Activated CD4-positive, alpha-beta T cell treated with anti-CD3 and anti-CD28 coated beads for 24 hours (primary cell): ENCODE measurements at places on chromosomes 1 and 21.
A peak's percentile ranks its signal among the peaks of the same experiment; 100 is the strongest.

- no peak for DNase-seq
Observed at GRCh38 chr1:68293122-68293521, 60.8 kb upstream of the WLS start.

GRCh38 chr1:227268943-227269342 lies 49.3 kb downstream of the CDC42BPA start:
- DNase-seq: no peak

GRCh38 chr1:12398479-12398878 lies 168.6 kb downstream of the VPS13D start:
- DNase-seq: no peak

DNA sequence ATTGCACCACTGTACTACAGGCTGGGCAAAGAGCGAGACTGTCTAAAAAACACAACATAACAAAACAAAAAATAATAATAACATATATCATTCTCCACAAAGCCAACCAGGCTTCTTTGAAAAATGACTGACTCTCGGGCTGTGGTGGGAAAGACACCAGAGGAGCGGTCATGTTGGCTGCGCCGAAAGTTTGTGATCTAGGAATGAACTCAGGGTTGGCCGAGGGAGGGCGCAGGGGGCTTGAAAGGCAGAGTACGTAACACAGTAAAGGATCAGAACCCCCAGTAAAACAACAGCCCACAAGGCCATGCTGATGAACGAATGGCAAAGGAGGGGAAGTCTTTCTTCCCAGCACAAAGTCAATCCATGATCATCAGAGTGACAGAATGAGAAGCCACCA lies 4.7 kb downstream of the SLC35E2B start:
- DNase-seq: no peak

GRCh38 chr21:36355868-36356267 lies 29.3 kb upstream of the CHAF1B start:
- no peak for DNase-seq

GRCh38 chr1:224432672-224433040 lies 1.9 kb downstream of the WDR26 start:
- DNase-seq: no peak

- no peak for DNase-seq
Observed at GRCh38 chr21:25929856-25930520, 195.2 kb downstream of the GABPA start.

DNA sequence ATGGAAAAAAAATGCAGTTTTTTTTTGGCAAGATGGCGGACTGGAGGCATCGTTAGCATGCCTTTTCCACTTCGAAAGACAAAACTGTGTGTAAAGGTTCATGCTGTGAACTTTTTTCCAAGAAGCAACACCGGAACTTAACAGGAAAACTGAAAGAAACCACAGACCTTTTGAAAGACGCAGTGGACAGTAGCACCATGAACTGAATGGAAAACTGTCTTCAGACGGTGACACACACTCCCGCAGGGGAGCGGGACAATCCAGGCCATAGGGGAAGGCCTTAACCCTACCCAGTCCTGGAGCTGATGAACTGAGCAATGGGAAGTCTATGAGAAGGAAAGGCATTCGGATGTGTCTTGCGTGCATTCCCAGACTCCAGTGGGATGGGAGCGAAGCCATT lies 54.9 kb downstream of the NEK7 start:
- no peak for DNase-seq

- DNase-seq: no peak
Observed at GRCh38 chr21:44965251-44966022, 25.6 kb downstream of the SLX9 start.

GRCh38 chr1:33762109-33762830 lies 101.6 kb upstream of the HMGB4 start:
- DNase-seq: no peak

DNA sequence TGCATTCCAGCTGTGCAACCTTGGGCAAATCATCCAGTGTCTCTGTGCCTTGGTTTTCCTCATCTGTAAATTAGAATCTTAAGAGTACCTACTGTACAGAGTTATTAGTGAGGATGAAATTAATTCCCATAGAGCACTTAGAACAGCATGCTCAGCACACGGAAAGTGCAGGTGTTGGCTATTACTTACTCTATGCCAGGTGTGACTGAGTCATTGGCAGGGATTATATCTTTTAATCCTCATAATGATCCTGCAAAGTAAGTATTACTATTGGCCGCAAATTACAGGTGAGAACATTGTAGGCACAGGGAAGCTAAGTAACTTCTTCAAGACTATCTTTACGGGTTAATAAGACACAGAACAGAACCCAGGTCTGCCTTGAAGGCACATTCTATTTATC lies 6.3 kb upstream of the UBE2U start:
- no peak for DNase-seq

GRCh38 chr1:180933141-180933540 lies 20.4 kb downstream of the KIAA1614 start:
- DNase-seq: no peak

DNA sequence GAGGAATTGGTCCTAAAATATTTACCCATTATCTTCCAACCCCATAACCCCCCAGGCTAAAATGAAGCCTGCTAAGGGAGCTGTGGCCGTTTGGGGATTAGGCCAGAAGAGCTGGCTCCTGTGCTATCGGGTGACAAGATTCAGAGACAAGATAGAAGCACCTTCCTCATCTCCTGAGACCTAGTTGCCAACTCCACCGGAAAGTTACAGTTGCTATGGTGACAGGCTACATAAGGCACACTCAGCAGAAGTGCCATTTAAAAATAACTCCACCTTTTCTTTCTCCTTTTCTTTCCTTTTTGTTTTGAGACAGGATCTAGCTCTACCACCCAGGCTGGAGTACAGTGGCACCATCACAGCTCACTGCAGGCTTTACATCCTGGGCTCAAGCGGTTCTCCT lies 43.6 kb upstream of the ROR1 start:
- no peak for DNase-seq

- DNase-seq: no peak
Observed at GRCh38 chr1:74822851-74823401, 90.0 kb downstream of the TYW3 start.

DNA sequence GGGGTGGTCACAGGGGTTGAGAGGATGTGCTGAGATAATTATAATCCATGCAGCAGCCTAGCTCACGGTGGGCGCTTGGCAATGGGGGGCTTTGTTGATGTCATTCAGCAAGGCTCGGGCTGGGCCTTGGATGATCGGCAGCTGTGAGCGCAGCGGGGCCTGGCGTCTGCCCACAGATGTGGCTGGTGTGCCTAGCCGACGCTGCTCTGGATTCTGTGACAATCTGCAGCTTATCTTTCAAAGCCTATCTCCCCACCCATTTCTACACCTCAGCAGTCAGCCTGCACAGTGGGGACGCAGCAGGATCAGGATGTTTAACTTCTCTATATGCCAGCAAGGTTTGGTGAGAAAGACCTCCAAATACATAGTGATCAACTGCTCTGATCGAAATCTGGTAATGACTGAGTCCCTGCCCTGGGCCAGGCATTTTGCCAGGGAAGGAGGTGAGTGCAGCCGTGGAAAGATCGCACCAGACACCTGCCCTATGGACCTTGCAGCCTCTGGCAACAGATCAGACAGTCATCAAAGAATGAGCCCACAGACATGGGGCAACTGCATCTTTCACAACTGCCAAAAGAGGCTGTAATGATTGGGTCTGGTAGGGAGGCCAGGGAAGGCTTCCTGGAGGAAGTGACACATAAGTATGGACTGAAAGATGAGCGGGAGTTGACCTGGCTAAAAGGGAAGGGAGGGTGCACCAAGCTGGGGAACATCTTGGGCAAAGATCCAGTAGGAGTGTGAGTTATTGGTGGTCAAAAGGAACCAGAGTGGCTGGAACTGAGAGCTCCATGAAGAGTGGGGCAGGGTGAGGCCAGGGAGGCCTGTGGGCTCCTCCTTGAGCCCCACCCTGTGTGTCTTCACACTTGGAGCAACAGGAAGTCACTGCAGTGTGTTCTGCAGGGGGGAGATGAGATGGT lies 35.3 kb downstream of the EPHB2 start:
- DNase-seq: no peak

DNA sequence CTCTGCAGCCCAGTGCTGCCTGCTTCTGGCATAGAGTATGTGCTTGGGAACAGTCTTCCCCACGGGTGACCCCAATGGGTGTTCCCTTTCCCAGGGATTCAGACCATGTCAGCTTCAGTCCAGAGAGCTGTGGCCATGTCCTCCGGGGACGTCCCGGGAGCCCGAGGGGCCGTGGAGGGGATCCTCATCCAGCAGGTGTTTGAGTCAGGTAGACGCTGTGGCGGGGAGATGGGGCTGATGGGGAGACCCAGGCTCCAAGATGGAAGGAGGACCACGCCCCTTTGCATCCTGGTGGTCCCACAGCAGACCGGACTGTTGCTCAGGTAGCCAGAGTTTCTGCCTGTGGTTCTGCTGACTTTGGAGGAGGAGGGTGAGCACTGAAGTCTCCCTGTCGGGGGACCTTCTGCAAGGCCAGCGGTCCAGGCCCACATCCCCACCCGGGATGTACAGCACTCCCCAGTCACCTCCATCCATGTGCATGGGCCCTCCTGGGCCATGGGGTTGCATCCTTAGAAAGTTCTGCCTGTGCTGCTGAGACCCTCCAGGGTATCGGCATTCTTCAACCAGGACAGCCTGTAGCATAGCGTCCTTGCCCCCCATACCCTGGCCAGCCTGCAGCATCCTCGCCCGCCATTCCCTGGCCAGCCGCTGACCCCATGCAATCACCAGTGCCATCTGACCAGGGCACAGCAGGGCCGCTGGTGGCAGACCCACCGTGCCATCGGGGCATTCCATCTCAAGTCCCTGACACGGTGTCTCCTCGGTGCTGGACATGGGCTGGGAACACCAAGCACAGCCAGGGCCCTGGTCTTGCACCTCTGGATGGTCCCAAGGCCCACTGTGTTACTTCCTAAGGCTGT lies 2.8 kb downstream of the AIRE start:
- no peak for DNase-seq

DNA sequence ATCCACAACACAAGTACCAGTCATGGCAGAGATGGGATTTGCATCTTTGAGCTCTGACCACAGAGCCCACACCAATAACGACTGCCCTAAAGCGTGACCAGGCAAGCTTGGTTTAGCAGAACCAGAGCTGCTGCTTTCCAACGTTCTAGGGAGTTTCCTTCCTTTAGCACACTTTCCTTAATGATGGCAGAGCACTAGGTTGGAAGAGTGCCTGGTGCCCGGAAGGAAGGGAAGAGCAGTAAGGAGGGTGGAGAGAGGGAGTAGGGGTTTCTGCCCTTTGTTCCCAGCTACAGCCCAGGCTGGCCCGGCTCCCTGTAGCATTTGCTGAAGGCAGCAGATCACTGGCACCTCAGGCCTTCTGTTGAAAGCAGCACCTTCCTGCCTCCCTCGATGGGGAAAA lies 6.1 kb upstream of the EVA1C start:
- DNase-seq: no peak

DNA sequence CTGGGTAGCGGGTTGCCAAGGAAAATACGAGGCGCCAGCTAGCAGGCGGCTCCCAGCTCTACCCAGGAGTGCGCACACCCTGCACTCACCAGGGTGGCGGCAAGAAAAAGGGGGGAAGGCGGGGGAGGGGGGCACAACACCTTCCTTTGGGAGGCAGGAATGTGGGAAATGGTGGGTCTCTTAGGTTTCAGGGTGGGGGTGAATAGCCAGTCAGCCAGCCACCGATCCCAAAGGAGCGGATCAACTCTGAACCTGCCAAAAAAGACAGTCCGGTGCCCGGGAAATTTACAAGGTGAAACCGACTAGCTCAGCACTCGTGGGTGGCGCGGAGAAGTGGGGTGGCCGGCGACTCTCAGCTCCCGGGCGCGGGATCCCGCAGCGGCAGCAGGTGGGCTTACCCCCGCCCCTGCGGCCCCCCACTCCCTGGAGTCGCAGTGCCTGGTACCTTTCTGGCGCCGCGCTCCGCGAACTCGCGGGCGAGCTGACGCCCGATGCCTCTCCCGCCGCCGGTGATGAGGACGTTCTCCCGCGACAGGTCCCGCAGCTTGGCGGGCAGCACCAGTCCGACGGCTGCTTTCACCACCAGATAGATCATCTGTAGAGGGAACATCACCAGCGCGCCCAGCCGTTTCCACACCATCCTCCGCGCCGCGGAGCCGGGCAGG lies 1.2 kb downstream of the DHRS3 start:
- no peak for DNase-seq

DNA sequence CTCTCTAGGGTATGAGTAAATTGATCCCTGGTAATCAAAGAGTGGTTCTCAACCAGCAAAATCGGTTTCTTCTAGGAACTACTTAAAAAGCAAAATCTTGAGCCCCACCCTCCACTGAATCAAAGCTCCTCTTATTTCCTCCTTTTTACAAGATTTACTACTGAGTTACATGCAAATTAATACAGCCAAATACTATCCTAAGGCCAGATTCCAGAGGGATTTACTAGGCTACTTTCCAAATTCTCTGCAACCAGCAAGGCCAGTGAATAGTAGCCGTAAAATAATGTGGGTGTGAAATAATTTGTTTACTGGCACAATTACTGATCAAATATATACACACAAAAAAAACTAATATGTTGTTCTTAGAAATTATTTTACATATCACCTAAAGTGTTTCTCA lies 1583.8 kb downstream of the NCAM2 start:
- DNase-seq: no peak

DNA sequence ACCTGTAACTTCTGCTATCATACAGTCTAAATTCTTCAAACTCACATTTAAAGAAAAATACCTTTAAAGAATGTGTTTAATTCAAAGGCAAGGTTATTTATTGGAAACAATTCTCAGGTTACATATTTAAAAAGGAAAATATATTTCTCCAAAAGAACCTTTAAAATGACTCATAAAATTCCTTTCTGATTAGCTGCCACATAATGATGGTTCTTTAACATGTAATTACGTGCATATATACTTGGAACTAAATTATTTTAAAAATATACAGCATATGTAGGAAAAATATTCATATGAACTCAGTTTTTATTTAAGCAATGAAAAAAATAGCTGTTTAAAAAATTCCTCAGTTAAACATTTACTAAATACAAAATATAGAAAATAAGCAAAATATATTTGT lies 173.6 kb downstream of the COP1 start:
- DNase-seq: no peak

GRCh38 chr21:40053007-40053406 lies 185.8 kb downstream of the PCP4 start:
- no peak for DNase-seq

GRCh38 chr1:207454046-207454964 lies at the start of gene CR2:
TSS of gene CR2 (plus strand) at chr1:207454328. CDS start at chr1:207454419, 91 bp downstream.
- peak; percentile 21 for DNase-seq

DNA sequence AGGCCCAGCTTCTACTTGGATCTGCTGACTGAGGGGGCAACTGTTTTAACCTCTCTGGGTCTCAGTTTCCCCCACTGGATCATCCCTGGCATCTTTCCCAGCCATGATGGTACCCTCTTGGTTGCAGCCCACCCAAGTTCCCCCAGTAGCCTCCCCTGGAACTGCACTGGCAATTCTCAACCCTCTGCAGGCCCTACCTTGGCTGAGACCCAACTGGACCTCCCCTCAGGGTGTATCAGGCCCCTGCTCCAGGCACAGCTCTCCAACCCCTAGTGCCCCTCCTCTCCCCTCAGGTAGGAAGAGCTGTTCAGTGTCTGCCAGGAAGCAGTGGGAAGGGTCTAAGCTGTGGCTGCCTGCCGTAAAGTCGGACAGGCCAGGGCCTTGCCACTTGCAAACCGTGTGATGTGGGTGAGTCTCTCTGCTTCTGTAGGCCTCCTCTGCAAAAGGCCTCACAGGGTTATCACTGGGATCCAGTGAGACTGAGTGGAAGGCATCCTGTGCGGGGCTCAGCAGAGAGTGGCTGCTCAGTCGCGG lies 32.1 kb downstream of the RHBG start:
- no peak for DNase-seq

GRCh38 chr21:27257908-27258556 lies 291.1 kb upstream of the ADAMTS5 start:
- DNase-seq: no peak

- no peak for DNase-seq
Observed at GRCh38 chr21:44822484-44823178, 4.8 kb upstream of the SUMO3 start.

- DNase-seq: no peak
Observed at GRCh38 chr1:224683936-224684335, 67.8 kb downstream of the CNIH3 start.
